ENCODE measurements at places on chromosomes 11 and 22. TPM values are rescaled to one million over a fixed set of nuclear protein-coding genes. Genes with fewer than 3 reads are reported as not detected.
A peak's percentile ranks its signal among the peaks of the same experiment; 100 is the strongest.

Gene LRP4
- 32.3 TPM for total RNA-seq

DNA sequence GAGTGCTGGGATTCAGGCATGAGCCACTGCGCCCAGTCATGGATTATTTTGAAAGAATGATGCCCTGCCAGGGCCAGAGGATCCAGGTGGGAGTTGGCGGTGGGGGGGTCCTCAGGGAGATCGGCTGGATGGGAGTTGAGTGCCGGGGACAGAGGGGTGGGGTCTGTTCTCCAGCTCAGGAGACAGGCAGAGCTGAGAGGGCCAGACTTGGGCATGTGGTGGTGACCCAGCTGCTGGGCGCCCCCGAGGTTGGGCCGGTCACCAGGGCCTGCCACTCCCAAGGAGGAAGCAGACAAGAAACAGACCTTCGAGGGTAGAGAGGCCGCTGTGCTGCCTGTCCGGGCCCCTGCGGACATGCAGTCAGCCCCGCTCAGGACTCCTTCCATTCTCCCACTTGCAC, 11.8 kb upstream of the PRODH start:
- no peak overlapping the region for H3K4me3 ChIP-seq
- no peaks in the 10 kb centered on the region for H3K4me1 ChIP-seq
- DNase-seq, result peak; percentile 22
- no peaks in the 10 kb centered on the region for H3K36me3 ChIP-seq

GRCh38 chr11:68270196-68271022, 1.4 kb downstream of the C11orf24 start:
- no peaks in the 10 kb centered on the region for H3K36me3 ChIP-seq
- peak overlapping the region; percentile 72 for H3K4me3 ChIP-seq
- H3K4me1 ChIP-seq, result peaks cover 25% of the 10 kb centered on the region
- no peak for DNase-seq
- H3K27me3 ChIP-seq, result no peaks in the 10 kb centered on the region

DNA sequence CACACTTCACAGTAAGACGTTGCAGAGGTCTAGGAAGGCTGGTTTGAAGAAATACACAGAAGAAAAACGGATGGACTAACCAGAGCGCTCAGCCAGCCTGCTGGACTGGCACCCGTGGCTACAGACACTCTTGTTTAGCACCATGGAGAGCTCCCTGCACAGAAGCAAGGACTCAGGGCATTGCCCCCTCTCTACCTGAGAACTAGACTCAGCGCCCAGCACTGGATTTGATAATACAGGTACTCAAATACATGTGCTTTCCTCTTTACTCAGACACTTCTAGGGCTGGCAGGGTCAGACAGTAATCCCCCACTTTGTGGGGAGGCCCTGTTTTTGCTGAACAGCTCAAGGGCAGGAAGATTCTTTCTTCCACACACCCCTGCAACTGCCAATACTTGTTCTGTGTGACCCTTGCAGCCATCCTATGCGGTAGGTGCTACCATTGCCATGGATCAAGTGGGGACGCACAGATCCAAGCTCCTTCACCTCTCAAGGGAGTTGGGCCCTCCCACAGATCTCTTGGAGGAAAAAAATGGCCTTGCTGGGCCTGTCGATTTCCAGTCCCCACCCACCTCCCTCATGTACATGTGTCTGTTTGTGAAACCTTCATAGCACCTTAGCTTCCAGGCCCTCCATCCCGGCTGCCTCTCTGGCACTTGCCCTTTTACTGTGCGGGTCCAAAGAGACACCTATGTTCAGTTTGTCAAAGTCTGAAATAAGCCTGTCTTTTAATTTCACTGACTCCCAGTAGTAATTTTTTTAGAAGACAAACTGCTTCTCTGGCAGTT, 5.1 kb upstream of the P2RX6 start:
- DNase-seq, result no peak
- H3K4me1 ChIP-seq, result peaks cover 11% of the 10 kb centered on the region
- H3K36me3 ChIP-seq, result no peaks in the 10 kb centered on the region
- no peaks in the 10 kb centered on the region for H3K27me3 ChIP-seq
- H3K27ac ChIP-seq, result no peak overlapping the region

Gene CHADL
- 2.0 TPM for total RNA-seq

- H3K4me3 ChIP-seq, result peak within 1 kb of the TSS; percentile 45
- H3K36me3 ChIP-seq, result no peaks in the 10 kb centered on the region
- H3K27ac ChIP-seq, result no peak within 1 kb of the TSS
- DNase-seq, result peak; percentile 60
Observed at GRCh38 chr22:37244114-37244921, at the start of gene RAC2. Gene RAC2, minus strand, starts transcription at chr22:37244269. Its CDS starts 121 bp downstream, at chr22:37244148.

GRCh38 chr22:23357053-23357452, 176.7 kb downstream of the BCR start:
- no peak overlapping the region for H3K27ac ChIP-seq
- DNase-seq, result no peak
- peaks cover 29% of the 10 kb centered on the region for H3K27me3 ChIP-seq
- no peaks in the 10 kb centered on the region for H3K4me1 ChIP-seq
- no peaks in the 10 kb centered on the region for H3K36me3 ChIP-seq

Measured in psoas muscle (tissue), 8 donors.